ENCODE measurements at places on chromosomes 13 and 19.
A peak's percentile ranks its signal among the peaks of the same experiment; 100 is the strongest.

GRCh38 chr13:112622375-112622774 lies 34.4 kb upstream of the TUBGCP3 start:
- DNase-seq: no peak

DNA sequence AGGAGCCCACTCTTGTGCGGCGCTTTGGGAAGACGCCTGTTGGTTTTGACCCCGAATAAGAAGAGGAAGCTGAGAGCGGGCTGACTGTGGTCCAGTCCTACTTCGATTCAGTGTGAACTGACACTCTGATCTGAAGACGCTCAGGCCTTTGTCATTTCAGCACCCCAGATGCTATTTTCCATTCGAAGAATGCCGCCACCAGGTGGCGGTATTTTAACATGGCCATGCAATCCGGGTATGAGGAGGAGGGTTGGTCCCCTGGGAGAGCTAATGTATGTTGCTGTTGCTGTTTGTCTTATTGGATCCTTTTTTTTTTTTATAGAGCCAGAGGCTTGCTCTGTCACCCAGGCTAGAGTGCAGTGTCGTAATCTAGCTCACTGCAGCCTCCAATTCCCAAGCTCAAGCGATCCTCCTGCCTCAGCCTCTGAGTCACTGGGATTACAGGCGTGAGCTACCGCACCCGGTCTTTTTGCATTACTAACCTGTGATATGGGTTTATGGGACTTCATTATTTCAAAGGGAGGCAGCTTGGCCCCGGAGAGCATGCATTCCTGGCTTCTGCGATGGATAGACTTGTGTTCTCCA lies 803 bp upstream of the TIMM44 start:
- DNase-seq: peak; percentile 94

DNA sequence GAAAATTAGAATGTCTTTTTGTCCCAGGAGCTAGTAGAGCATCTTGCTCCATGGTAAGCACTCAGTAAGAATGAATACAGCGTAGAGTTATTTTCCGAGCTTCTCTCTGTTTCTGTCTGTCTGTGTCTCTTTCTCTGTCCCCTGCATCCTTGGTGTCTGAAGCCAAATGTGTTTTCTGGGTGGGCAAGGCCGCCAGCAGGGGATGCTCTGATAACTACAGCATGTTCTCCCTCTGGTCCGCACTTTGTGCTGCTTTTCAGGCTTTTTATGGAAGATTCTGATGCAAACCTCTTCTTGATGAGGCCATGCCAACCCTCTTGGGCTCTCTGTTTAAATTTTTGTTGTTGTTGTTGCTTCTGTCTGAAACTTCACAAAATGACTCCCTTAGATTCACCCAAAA lies 142.8 kb upstream of the UBL3 start:
- no peak for DNase-seq

DNA sequence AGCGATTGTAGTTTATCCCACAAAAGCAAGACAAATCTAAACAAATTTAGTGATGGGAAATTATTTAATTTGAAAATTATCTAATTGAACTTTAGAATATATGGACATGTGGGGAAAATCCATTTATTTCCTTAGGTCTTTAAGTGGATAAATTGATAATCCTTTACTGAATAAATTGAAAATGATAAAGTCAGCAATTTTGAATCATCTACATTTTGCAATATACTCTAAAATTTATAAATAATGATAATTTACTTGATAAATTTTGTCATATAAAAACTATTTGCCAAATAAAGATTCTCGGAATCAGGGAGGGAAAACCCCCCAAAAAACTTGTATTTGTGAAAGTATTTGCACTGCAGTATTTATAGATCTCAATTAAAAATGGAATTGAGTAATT lies 875.3 kb upstream of the SLITRK5 start:
- DNase-seq: no peak

DNA sequence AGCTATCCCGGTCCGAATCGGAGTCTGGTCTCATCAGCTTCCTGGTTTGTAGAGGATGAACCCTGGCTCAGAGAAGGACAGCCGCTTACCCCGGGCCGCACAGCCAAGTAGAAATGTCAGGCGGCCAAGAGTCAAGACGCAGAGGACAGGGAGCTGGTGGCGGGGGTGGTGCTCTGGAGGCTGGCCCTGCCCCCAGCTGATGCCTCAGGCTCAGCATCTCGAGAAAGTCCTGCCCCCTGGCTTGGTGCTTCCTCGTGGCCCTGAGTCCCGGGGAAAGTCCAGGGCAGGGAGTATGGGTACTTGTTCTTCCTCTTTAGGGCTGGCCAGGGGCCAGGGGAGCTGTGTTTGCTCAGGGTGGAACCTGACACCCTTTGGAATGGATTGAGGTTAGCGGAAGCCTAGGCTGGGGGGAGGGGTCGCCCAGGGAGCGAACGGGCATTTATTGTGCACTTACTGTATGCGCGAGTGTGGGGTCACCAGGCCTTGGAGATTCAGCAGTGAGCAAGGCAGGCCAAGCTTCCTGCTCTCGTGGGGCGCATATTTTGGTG lies 2.2 kb downstream of the TJP3 start:
- DNase-seq: no peak

- DNase-seq: no peak
Observed at GRCh38 chr13:109436055-109436622, 350.2 kb downstream of the IRS2 start.
